RCC 7860 (cell line): ENCODE measurements at places on chromosomes 11 and 22.

GRCh38 chr11:126403658-126404057, 48.2 kb downstream of the ST3GAL4 start:
- no peak for DNase-seq

DNA sequence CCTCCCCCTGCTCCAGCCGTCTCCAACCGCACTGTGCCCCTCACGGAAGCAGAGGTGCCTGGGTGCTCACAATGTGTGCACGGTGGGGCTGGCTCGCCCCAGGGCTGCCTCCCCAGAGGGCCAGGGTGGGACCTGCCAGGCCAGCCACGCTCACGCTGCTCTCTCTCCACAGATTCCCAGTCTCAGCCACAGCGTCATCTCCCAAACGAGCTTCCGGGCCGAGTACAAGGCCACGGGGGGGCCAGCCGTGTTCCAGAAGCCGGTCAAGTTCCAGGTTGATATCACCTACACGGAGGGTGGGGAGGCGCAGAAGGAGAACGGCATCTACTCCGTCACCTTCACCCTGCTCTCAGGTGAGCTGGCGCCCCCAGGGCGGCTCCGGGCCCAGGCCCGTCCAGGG, 30.4 kb downstream of the MOB2 start:
- DNase-seq: no peak

DNA sequence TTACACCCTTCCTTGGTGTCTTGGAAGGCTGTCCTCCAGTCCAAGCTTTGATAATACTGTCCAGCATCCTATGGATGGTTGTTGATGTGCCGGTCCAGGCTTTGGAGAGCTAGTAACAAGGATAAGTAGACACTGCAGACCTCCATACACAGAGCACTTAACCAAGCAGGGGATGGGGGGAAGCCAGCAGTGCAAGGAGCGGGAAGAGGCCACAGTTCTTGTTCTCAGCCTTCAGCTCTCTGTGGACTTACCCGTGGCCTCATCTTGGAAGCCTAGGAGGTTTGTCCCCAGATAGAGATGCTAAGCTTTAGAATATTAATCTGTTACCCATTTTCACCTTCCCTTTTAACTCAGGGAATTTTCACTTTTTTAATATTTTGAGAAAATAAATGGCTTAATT, 30.9 kb upstream of the ZC3H12C start:
- no peak for DNase-seq

GRCh38 chr11:32396331-32396730, 39.0 kb downstream of the WT1 start:
- DNase-seq: no peak

DNA sequence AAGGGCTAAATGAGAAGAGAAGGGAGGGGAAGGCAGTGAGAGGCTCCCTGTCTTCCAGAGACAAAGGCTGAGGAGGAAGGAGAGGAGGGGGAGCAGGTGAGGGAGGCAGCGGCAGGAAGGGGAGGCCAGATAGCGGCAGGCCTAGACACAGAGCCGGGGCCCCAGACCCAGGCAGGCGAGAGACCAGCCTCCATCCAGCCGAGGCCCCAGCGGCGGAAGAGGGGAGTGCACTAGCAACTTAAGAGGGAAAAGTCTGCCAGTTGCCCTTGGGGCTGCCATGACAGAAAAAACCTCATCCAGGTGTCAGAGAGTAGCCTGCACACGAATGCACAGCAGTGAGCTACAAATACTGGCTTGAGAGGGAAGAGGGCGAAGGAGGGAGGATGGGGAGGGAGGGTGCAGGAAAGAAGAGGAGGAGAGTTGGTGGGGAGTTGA, 46.7 kb downstream of the IGLL1 start:
- no peak for DNase-seq

DNA sequence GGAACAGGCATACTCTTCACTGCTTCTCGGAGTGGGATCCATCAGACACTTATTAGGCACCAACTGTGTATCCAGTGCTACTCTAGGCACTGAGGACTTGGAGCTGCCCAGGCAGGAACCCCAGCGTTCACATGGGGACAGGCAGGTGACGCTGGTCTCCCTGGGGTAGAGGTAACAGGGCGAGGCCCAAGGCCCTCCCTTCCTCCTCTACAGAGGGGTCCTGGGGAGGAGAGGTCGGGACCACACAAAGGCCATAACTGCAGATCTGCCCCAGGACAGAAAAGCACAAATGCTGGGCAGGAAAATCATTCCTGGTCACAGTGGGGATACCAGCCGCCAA, 262.2 kb downstream of the BRD1 start:
- DNase-seq: no peak

- DNase-seq: no peak
Measured at GRCh38 chr11:56396047-56396446, 16.4 kb upstream of the OR5AL1 start.

- no peak for DNase-seq
Measured at GRCh38 chr11:46381819-46382645, 563 bp downstream of the MDK start.

DNA sequence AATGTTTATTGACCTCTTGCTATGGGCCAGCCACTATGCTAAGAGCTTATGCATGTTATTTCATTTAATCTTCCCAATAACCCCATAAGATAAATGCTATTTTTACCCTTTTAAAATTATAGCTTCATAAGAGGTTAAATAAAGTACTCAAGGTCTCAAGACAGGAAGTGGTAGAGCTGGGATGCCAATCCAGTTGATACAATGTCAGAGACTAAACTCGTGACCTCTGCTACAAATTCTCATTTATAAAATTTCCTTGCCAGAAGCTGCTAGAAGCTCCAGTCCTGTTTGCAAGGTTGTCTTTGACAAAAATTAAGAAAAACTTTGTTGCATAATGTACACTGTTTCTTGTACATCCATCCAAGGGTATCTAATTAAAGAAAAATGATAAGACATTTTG, 265.9 kb upstream of the MPPED2 start:
- DNase-seq: no peak

- DNase-seq: no peak
Measured at GRCh38 chr22:32570501-32570900, 95.9 kb downstream of the FBXO7 start.

DNA sequence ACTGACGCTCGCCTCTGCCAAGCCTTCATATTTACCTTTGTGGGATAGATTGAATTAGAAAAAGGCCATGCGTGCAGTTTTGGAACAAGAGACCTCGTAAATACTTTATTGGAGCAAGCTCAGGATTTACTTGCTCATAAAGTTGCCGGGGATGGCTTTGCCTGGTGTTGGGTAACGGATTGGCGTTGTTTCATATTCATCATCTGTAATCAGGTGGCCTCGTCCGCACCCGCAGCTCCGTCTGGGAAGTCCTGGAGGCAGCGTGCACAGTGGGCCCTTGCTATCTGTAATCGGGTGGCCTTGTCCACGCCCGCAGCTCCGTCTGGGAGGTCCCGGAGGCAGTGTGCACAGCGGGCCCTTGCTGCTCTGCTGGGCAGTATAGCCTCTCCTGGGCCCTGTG, 1209.3 kb downstream of the BRD1 start:
- DNase-seq: no peak

DNA sequence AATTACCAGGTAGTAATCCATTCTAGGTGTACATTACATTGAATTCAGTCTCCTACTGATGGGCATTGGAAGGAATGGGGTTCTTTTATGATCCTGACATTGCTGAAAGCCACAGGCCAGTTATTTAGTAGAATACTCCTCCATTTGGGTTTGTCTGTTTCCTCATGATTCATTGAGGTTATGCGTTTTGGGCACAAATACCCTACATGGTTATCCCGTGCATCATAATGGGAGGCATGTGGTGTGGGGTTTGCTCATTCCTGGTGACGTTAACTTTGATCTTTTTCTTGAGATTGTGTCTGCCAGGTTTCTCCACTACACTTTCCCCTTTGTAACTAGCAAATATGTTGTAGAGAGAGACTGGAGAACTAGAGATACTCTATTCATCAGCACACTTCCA, 5.5 kb downstream of the FOLR3 start:
- DNase-seq: peak; percentile 91

DNA sequence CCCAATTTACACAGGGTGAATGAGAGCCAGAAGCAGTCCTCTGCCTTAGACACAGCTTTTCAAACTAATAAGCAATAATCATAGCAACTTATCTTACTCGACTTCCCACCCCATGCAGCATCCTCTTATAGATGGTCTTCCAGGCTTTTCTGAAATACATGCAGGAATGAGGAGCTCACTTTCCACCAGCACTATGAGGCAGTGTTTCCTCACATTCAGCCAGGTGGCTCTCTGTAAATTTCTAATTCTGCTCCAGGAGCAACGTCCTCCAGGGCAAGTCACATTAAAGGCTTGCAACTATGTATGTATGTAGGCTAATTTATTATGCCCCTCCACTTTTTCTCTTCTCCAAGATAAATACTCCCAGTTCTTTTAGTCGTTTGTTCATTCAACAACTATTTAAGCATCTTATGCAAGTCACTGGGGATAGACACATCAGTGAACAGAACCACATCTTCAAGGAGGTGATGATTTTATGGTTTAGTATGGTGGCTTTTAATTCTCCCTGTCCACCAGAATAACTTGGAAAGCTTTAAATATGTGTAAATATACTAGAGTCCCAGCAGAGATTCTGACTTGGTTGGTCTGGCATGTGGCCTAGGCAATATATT, 59.9 kb downstream of the PAK1 start:
- DNase-seq: no peak

- no peak for DNase-seq
Measured at GRCh38 chr11:3231851-3232744, at the start of gene MRGPRE. TSS of gene MRGPRE (minus strand) at chr11:3232417. CDS start at chr11:3228799, 3,618 bp downstream.

DNA sequence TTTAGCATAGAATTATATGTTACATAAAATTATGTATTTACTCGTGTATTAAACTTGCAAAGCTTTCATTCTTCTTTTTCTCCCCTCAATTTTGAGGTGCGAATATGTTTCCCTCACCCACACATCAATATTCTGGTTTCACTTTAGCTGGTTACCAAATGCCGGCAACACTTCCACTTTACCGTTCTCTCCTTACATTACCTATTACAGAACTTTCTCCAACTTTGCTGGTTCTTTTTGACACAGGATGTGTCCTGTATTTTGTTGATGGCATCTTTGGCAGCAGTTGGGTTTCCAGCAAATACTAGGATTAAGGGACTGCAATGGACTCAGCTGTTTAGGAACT, 84.9 kb downstream of the PRR5L start:
- no peak for DNase-seq

GRCh38 chr22:29450222-29450621, 11.8 kb downstream of the RFPL1 start:
- no peak for DNase-seq

DNA sequence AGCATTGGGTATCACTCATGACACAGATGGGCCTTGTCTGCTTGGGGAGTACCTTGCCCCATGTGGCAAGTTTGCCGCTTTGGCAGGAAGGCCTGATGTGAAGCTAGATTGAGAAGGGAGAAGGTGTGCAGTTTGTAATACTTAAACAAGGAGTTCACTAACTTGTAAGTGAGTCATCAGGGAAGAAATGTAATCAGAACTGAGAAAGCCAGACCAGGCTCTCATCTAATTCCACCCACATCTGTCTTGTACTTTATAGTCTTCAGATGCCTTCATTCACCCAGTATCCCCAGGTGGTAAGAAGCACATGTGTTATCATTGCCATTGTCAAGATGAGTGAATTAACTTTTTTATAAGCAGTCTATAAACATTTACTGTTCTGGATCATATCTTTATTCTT, 116.0 kb upstream of the DDI1 start:
- no peak for DNase-seq

- DNase-seq: peak; percentile 8
Measured at GRCh38 chr22:22342697-22343580, 98.4 kb downstream of the VPREB1 start.

- peak; percentile 51 for DNase-seq
Measured at GRCh38 chr11:18243783-18244362, 4.6 kb downstream of the SAA2 start.

GRCh38 chr11:126573325-126573978, 218.0 kb downstream of the ST3GAL4 start:
- DNase-seq: no peak

DNA sequence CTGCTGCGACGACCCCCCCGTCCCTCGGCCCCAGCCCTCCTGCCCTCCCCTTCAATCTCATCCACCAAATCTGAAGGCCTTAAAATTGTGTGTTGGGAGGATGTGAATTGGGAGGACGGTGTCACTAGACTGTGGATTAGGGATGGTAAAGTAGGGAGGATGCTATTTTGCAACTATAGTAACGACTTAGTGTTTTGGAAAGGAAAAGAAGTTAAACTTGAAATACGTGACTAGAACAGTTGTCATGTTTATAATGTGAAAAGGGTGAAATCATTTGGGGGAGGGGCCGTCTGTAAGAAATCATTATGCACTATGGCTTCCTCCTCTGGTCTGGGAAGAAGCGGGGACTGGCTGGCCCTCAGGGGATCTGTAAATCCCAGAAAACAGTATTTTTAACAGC, 43.4 kb upstream of the NNMT start:
- no peak for DNase-seq

GRCh38 chr22:23092217-23092955, 22.1 kb downstream of the GNAZ start:
- no peak for DNase-seq

GRCh38 chr11:94790661-94791180, 22.6 kb downstream of the AMOTL1 start:
- peak; percentile 23 for DNase-seq

- no peak for DNase-seq
Measured at GRCh38 chr22:21759093-21759492, 23.5 kb upstream of the YPEL1 start.

DNA sequence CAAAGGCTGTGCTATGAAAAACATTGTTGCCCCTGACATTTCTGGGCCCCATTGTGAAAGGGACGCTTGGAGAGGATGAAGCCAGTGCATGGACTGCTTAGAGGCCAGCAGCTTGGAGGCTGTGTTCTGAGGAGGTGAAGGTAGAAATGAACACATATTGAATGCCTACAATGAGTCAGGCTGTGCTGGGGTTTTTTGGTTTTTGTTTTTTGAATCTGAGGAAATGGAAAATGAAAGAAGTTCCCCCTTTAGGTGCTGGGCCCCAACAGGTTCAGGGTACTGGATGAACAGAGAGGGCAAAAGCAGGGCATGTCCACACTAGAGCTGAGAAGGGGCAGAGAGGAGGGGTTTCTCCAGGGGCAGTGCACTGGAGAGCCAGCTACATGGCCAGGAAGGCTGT, 166.1 kb upstream of the API5 start:
- DNase-seq: no peak

GRCh38 chr11:64230985-64231365, 627 bp downstream of the DNAJC4 start:
- DNase-seq: no peak

- no peak for DNase-seq
Measured at GRCh38 chr11:11756718-11757117, 85.1 kb upstream of the USP47 start.

- DNase-seq: peak; percentile 93
Measured at GRCh38 chr11:1772270-1773130, 8.8 kb upstream of the CTSD start.

- DNase-seq: no peak
Measured at GRCh38 chr11:72642884-72643522, 31.2 kb downstream of the PDE2A start.
